ENCODE measurements at places on chromosomes 16 and 17. TPM values are rescaled to one million over a fixed set of nuclear protein-coding genes. Genes with fewer than 3 reads are reported as not detected.

HOXB1 gene
- 0.10 TPM for polyA plus RNA-seq

DNA sequence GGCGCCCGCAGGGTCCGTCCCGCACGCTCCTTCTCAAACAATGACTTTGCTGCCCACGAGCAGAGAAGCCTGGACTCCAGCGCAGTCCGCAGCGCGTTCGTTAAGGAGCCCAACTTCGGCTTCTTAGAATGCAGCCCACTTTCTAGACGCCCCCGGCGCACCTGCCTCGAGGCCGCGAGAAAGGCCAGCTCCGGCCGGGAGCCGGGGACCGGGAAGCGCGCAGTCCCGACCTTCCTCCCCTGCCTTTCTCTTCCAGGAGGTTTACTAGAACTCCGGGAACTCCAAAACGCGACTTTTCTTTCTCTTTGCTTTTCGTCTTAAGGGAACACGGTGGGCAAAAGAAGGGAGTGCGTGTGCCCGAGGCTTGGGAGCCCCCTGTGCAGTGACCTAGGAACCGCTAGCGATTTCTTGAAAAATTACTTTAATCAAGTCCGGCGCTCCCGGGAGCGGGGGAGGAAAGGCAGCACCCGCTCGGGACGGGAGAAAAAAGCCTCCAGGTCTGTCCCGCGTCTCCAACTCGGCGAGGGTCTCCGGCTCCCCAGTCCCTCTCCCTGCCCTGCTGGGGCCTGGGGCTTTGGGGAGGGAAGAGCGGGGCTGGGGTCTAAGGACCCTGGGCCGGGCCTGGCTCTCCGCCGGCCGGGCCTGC, 2.6 kb downstream of the HNF1B start:
- DNase-seq = no peak

DNA sequence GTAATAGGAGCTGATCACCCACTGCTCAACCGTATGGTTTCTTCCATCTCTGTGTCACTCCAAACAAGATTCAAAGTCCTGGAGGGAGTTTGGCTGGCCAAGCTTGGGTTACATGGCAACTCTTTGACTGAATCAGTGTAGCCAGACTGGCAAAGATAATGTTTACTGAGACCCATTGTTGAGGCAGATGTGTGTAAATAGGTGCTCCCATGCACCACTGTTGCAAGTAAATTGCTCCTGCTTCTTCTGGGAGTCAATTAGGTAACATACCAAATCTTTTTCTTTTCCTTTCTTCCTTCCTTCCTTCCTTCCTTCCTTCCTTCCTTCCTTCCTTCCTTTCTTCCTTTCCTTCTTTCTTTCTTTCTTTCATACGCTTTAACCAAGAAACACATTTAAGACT, 86.3 kb upstream of the DHX40 start:
- DNase-seq = no peak

GRCh38 chr17:34302636-34303035, 16.6 kb upstream of the CCL8 start:
- no peak for DNase-seq

- DNase-seq = no peak
Measured at GRCh38 chr17:27218719-27219488, 75.0 kb upstream of the WSB1 start.

BICDL2 gene
- 3.0 TPM for polyA plus RNA-seq

FNDC8 gene
- polyA plus RNA-seq = 0.25 TPM

GRCh38 chr16:9929836-9930235, 252.4 kb downstream of the GRIN2A start:
- no peak for DNase-seq

CTRL gene
- 3.5 TPM for polyA plus RNA-seq

- DNase-seq = no peak
Measured at GRCh38 chr16:4213737-4214136, 28.1 kb downstream of the SRL start.

DNA sequence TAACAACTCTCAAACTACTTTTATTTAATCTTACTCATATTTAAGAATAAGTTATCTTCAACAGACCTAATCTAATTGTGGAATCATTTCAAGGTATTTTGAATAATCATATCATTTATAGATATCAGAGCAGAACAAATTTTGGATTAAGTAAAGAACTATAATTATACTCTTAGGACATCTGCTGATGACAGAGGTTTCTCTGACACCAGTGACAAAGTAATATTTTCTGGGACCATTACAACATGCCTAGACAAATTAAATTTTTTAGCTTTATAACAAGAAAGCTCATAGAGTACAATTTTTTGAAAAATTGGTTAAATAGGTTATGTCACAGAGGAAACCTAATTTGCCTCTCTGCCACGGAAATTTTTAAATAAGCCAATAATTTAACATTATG, 30.5 kb downstream of the C16orf87 start:
- no peak for DNase-seq

DNA sequence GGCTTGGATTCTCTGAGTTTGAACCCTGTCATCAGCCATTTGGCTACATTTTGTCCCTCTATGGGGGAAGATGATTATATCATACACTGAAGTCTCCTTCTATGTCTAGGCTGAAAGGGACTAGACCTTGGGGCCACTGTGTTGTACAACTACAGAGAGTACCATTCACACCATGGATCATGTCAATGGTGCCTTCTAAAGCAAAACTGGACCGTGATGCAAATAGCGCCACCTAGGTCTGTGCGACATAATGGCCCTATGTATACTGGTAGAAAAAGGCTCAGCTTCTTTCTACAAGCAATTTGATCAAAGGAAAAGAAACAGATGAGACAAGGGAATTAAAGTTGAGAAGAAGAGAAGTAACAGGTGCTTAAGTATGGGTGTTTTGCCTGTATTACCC, 100.7 kb downstream of the LYRM1 start:
- DNase-seq = no peak

KRT25 gene
- polyA plus RNA-seq = not detected

TAT gene
- polyA plus RNA-seq = 0.21 TPM

PABPN1L gene
- not detected for polyA plus RNA-seq

- DNase-seq = no peak
Measured at GRCh38 chr16:14309906-14310305, 238.8 kb downstream of the MRTFB start.

DNA sequence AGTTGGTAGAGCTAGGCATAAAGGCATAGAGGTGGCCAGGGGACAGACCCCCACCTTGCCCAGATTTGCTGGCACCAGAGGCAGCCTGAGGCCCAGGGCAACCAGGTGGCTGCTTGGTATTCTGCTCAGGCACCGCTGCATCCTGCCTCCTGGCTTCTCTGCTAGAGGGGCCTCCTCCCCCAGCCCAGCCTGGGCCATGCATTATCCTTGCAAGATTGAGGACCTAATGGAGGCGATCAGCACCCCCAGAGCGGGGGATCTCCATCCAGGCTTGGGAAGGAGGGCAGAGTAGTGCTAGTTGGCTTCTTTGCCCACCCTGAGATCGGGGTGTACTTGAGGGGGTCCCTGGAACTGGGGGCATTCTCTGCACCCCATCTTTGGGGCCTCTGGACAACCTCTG, 23.8 kb downstream of the CDK5RAP3 start:
- DNase-seq = no peak

- DNase-seq = no peak
Measured at GRCh38 chr16:87607223-87607622, 4.9 kb downstream of the JPH3 start.

GRCh38 chr16:67438098-67438791, 7.3 kb downstream of the HSD11B2 start:
- DNase-seq = no peak

KRTAP4-9 gene
- not detected for polyA plus RNA-seq

APOBR gene
- 1.4 TPM for polyA plus RNA-seq

GRCh38 chr16:27460663-27461482, 58.9 kb downstream of the IL21R start:
- no peak for DNase-seq

HP gene
- 0.83 TPM for polyA plus RNA-seq

DNA sequence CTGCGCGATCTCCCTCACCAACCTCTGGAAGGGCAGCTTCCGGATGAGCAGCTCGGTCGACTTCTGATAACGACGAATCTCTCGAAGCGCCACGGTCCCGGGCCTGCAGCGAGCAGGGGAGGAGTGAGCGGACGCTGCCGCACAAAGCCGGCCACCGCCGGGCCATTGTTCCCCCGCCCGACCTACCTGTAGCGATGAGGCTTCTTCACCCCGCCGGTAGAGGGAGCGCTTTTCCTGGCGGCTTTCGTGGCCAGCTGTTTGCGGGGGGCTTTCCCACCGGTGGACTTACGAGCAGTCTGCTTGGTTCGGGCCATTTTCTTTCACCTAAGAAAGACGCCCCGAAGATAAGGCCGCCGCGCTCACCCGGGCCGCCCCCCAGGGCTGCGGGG, 5.8 kb upstream of the UNK start:
- no peak for DNase-seq

MYH1 gene
- polyA plus RNA-seq = not detected

GRCh38 chr17:14741491-14741890, 440.6 kb downstream of the HS3ST3B1 start:
- DNase-seq = no peak

- peak; percentile 21 for DNase-seq
Measured at GRCh38 chr17:79690466-79690865, 40.3 kb upstream of the ENPP7 start.

- DNase-seq = no peak
Measured at GRCh38 chr17:28466521-28467048, 6.9 kb upstream of the SLC13A2 start.

CCL22 gene
- polyA plus RNA-seq = 0.21 TPM

DNA sequence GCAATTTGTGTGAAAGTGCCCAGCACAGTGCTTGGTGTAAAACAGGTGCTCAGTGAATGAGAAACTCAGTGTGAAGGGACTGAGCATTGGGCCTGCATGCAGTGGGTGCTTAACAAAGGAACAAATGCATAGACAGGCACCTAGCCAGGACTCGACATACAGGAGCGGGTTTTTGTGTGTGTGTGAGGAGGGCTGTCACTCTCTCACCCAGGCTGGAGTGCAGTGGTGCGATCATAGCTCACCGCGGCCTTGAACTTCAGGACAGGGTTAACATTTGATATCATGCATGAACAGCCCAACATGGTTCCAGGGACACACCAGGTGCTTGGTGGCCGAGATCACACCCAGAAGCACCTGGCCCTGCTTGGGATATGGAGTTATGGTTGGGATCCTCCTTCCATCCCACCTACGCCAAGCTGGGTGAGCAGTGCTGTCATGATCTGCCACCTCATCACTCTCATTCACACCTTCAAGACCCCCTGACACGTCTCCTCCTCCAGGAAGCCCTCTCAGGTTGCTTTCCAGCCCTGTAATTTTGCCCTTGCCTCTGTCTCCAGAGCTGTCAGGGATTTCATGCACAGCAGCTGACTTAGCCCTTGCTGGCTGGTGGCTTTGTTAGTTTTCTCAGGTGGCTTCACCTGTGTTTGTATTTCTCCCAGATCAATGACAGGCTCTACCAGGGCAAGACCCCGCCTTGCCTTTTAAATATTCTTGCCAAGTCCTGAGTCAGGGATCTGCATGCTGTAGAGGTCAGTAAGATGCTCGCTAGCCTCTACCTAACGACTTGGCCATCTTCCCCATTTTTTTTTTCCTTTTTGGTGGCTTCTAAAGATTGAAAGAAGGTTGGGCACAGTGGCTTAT, 66.4 kb downstream of the OR1D5 start:
- no peak for DNase-seq

DNA sequence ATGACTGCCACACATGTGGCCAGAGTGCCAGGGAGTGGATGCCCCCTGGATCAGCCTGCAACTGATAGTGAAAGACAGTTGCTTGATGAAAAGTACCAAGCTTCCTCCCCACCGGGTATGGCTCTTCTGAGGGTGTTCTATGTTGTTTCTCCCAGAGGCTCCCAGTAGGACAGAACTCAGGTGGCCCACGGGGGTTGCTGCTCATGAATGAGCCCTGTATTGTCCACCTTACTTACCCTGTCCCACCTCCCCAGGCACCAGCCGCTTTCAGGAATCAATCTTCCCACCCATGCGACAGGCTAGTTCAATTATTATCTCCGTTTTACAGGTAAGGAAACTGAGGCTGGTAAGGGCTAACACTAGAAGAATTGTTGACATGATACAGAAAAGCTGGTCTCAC, 34.9 kb upstream of the RGS9 start:
- no peak for DNase-seq

GRCh38 chr17:34999456-34999855, 19.1 kb downstream of the LIG3 start:
- DNase-seq = no peak

DNA sequence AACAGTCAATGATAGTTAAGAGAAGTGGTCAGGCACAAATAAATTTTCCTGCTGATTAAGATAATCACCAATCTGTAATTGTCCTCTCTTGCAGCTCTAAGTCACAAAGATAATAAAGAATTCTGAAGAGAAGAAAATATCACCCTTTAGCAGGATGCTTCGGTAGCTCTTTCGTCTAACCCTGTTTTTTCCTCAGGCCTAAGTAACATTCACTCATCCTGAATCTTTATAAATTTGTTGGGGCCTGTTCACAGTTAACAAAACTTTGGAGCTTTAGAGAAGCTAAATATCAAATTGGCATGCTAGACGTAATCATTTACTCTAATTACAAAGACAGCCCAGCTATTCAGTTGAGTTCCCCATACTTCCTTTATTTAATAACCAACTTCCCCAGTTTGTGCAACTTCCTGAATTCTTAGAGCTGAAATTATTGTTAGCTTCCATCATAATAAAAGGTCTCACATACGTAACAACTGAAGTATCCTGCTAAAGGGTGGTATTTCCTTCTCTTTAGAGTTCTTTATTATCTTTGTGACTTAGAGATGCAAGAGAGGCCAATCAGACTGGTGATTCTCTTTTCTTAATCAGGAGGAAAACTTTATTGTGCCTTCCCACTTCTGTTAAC, 118.6 kb downstream of the TANGO6 start:
- DNase-seq = no peak

DNA sequence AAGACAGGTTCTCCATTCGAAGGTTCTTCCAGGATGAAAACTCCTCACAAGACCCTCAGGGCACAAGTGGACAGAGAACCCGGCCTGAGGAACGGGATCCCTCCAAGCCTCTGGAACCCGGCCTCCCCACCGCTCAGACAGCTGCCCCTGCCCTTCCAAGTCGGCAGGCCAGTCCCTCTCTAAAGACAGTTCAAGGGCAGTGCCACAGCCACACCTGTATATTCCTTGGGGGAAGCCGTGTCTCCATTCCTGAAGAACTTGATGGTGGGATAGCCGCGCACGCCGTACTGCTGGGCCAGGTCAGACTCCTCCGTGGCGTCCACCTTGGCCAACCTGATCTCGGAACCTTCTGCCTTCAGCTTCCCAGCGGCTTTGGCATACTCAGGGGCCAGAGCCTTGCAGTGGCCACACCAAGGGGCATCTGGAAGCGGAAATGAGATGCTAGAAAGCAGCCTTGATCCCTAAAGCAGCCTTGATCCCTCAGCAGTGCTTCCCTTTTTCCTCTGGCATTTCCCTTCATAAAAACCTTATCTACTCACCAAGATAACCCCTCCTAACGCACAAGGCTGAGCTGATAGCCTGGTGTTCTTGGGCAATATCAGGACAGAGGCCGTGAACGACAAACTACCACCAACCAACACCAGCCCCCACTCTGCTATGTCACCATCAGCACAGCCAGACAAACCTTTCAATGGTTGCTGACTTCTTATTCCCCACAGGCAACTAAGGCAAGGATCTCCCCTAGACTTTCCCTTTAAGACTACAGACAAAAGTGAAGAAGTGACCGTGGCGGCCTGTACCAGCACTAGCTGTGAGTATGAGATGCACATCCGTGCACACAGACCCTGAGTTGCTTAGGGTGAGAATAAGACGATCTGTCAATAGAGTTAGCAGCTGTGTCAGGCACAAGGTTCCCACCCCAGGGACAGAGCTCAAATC, 1.1 kb downstream of the P4HB start:
- no peak for DNase-seq

Data from left lung (tissue), 14 donors.